ENCODE measurements at places on chromosomes 2 and 18.

DNA sequence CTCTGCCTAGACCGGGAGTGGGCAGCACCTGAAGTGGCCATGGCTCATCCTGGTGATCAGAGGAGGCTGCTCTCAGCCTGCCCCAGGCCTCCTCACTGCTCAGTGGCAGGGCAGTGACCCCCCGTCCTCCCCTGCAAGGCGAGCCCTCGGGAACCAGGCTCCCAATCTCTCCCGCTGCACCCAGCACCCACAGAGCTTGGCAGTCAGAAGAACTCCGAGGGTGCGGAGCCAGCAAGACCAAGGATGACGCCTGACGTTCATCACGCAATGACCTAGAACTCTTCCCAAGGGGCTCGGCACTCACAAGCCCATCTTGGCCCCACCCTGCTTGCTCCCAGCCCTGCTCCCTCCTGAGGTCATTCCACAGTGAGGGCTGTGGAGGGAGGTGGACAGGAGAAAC is 189.8 kb upstream of the SALL3 start:
- DNase-seq: no peak

DNA sequence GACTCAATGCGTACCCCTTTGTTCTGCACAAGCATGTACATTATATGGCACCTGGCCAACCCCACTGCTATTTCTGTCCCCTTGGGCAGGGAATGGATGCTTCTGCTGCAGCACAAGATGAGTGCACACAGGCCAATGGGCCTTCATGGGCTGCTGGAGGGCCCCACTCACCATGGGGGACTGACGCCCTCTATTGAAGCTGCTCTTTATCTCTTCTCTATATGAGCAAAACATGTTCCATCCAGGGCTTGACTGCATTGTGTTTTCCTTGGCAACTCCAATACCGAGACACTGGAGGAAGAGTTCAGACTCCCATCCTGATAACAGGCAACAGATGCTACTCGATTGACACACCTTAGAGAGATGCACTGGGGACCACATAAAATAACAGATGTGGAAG is 251.6 kb upstream of the NCKAP5 start:
- no peak for DNase-seq

- peak; percentile 68 for DNase-seq
Observed at GRCh38 chr2:75200140-75201096, 1.1 kb upstream of the TACR1 start.

DNA sequence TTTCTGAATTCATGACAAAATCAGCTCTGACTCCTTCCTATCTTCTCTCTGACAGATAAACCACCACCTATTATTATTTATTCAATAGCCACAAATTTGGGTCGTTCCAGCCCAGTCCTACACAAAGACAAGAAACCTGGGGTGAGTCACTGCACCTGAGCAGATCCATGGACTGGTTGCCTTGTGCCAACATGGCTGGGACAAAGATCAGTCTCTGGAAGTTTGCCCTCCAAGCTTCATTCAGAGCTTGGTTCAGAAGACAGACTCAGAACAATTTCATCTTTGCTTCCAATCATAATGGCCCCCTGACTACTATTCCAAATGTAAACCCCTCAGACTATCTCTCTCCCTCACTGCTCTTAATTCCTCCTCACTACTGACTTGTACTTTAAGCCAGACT is 9.6 kb upstream of the EXOC6B start:
- DNase-seq: no peak

GRCh38 chr2:3620834-3621233 is 25.9 kb downstream of the COLEC11 start:
- DNase-seq: no peak

- no peak for DNase-seq
Observed at GRCh38 chr18:29588446-29589100, 1411.6 kb upstream of the CDH2 start.

- no peak for DNase-seq
Observed at GRCh38 chr2:197944416-197945096, 140.2 kb downstream of the PLCL1 start.

GRCh38 chr2:156434461-156435291 is 1.5 kb upstream of the GPD2 start:
- no peak for DNase-seq

DNA sequence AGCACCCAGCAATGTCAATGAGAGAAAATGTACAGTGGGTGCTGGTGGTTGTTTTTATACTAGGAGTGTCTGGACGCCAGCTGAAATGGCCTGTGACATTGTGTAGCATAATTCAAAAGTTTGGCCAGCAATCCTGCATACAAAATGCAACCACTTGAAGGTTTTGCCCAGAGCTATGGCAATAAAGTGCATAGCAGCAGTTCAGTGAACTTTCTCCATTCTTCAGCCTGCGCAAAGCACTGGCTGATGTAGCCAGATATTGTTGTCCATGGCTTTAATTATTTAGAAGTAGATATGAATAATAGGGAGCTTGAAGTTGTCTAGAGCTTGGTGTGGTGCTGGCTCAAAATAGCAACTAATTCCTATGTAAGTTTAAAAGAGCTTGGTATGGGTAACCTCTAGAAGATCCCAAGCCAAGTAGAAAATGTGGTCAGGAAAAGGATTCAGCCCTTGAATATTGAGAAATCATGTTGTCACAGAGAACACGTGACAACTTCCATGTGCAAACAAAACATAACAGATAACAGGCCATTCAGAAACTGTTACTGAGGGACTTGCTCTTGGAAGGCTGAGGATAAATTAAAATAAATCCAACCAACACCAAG is 33.3 kb upstream of the PGAP1 start:
- no peak for DNase-seq

DNA sequence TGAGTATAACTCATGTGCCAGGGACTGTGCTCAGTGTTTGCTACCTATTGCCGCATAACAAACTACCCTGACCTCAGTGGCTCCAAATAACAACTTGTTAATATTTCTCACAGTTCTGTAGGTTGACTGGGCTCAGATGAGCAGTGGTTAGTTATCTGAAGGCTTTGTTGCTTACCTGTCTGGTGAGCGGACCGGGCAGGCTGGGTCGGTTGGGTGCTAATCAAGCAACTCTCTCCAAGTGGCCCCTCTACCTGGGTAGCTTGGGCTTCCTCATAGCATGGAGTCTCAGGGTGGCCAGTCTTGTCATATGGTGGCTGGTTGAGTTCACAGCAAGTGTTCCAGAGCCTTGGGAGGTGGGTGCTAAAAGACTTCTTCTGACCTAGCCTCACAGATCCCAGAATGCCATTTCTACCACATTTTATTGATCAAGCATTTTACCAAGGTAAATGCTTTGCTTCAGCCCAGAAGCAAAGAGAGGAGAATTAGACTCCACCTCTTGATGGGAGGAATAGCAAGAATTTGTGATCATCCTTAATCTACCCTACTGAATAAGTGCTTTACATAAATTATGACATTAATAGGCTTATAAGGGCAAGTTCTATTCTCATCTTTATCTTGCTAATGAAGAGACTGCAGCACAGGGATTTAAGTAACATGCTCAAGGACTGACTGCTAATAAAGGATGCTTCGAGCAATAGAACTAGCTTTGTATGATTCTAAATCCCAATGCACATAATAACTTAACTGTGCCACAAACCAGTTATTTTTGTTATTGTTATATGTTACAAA is 16.9 kb downstream of the RAB31 start:
- DNase-seq: no peak

- DNase-seq: peak; percentile 78
Observed at GRCh38 chr18:519019-519879, 18.7 kb upstream of the COLEC12 start.

- DNase-seq: no peak
Observed at GRCh38 chr2:139925903-139926302, 1145.7 kb upstream of the NXPH2 start.

GRCh38 chr18:6370410-6370809 is 44.3 kb downstream of the L3MBTL4 start:
- DNase-seq: no peak

- no peak for DNase-seq
Observed at GRCh38 chr2:138757384-138757783, 22.8 kb downstream of the NXPH2 start.

DNA sequence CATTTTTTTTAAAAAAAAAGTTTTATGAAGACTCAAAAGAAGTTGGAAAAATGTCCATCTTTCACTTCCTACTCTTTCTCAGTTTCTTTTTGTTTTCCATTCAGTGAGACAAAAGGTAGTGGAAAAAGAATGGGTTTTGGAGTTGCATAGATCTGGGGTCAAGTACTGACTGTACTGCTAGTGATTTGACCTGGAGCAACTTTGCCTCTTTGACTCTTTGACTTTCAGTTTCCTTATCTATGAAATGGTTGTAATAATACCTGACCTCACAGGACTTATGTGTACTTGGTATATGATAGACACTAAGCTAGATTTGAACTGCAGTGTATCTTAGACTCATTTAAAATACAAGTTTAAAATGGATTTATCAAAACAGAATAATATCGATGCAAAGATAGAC is 3.5 kb upstream of the KCNE4 start:
- DNase-seq: no peak

DNA sequence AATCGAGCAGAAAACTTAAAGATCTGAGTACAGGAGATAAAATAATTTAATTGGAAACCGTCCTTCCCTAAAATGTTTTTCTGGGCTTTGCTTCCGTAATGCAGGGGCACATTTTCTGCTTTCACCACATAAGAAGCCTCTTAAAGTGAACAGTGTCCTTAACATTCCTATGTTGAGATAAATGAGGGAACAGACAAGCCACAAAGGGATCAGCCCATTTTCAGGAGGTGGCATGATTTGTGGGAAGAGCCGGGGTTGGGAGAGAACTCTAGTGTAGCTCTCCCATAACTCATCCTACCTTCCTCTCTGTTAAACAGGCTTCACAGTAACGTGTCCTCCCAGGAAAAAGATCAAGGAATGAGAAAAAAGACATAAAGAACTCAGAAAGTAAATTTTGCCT is 56.9 kb upstream of the ACVR1C start:
- no peak for DNase-seq

DNA sequence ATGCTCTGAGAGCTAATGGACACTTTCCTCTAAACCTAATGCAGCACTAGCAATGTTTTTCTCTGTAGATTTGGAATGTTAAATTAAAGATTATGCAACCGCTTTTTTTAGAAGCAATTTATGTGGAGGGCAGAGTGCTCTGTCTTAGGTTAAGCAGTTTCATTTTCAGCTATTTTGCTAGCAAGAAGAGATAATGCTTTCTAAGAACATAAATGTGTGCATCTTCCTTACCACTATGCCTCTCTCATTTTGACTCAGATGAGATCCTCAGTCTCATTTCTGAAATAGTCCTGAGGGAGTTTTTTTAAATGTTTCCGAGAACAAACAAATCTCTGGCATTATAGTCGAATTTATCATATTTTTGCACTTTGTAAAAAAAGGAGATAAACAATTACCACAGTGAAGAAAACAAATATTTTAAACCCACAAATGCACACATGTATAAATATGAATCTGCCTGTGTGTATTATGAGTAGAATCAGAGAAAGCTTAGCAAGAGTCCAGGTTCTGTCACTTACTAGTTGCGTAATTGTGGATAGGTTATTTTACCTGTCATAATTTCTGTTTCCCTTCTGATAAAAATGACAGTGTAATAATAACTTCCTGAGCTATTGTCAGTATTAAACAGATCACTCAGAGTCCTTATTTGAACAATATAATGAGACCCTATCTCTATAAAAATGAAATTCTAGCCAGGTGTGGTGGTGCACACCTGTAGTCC is 207.7 kb upstream of the CRIM1 start:
- no peak for DNase-seq
